ENCODE measurements at places on chromosomes 3 and 15.

- no peaks in the 10 kb centered on the region for H3K27me3 ChIP-seq
- H3K4me1 ChIP-seq, result peaks cover 3% of the 10 kb centered on the region
- H3K4me3 ChIP-seq, result no peak overlapping the region
- DNase-seq, result no peak
- H3K27ac ChIP-seq, result no peak overlapping the region
- no peaks in the 10 kb centered on the region for H3K36me3 ChIP-seq
Measured at GRCh38 chr3:156356537-156357363, 198.2 kb downstream of the SSR3 start.

GRCh38 chr3:32283304-32283703 lies 44.8 kb downstream of the CMTM8 start:
- no peak for DNase-seq
- peaks cover 2% of the 10 kb centered on the region for H3K27me3 ChIP-seq
- no peak overlapping the region for H3K4me3 ChIP-seq
- H3K27ac ChIP-seq, result no peak overlapping the region
- H3K4me1 ChIP-seq, result peaks cover 18% of the 10 kb centered on the region

DNA sequence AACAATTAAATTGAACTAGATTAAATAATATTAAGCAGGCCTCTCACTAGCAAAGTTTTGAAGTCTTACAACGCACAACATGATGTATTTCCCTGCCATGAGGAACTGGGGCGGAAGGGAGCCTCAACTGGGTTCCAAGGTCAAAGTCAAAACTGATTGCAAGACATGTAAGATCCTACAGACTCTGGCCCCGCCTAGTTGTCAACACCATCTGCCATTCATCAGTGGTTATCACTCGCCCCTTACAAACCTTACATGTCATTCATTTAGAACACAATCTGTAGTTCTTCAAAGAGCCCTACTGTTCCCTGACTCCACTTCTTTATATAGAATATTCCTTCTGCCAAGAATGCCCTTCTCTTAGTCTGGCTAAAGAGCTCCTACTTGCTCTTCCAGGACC lies 10.0 kb downstream of the ATP13A3 start:
- no peaks in the 10 kb centered on the region for H3K36me3 ChIP-seq
- no peak for DNase-seq
- no peak overlapping the region for H3K4me3 ChIP-seq
- H3K27ac ChIP-seq, result no peak overlapping the region
- H3K4me1 ChIP-seq, result no peaks in the 10 kb centered on the region
- no peaks in the 10 kb centered on the region for H3K27me3 ChIP-seq

DNA sequence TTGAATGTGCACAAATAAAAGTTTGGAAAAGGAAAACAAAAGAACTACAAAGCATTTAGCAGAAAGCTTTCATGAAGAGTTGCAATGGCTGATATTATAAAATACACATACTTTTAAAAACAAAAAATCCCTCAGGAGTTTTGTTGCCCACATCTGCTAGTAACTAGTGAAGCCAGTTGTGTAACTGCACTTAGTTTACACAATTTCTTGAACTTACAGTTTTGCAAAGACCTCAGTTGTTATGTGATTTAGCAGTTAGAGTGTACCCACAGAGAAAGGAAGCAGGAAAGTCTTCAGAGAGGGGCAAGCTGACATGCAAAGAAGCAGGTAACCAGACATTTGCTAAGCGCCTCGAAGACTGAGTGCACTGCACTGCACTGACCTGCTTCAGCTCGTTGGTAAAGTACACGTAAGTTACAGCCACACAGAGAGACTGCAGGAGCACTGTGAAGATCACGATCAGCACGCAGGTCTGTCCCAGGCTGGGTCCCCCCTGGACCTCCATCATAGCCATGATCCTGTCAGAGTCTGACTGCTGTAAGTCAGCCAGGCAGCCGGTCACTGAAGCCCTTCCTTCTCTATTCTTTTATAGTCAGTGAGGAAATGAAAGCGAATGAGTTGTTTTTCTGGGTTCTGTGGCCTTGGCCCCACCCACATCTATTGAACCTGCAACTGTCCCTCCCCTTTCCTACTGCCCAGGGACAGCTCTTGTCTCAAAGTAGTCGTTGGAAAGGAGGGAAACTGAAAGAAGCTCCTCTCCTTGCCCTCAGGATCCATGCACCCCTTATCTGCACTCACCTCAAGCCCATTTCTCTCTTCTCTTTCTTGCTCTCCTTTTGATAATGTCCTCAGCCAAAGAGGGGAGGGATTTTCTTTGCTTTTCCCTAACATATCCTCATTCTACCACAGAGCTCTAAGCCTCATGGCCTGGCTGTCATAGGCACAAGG lies at the start of gene TNFSF10:
TNFSF10 (minus strand) TSS at position 560 of the 948 bp plus-strand sequence; CDS start at position 514, 46 bp downstream.
- peak; percentile 16 for DNase-seq
- peak within 1 kb of the TSS; percentile 65 for H3K27ac ChIP-seq
- H3K27me3 ChIP-seq, result peaks cover 3% of the 10 kb centered on the region
- H3K4me3 ChIP-seq, result peak within 1 kb of the TSS; percentile 92
- peaks cover 5% of the 10 kb centered on the region for H3K36me3 ChIP-seq

GRCh38 chr15:70265466-70265978 lies 167.8 kb upstream of the TLE3 start:
- H3K27ac ChIP-seq, result no peak overlapping the region
- H3K4me3 ChIP-seq, result no peak overlapping the region
- no peaks in the 10 kb centered on the region for H3K36me3 ChIP-seq
- H3K27me3 ChIP-seq, result peaks cover 14% of the 10 kb centered on the region
- no peak for DNase-seq

GRCh38 chr3:149415484-149415883 lies 38.0 kb upstream of the TM4SF1 start:
- no peak overlapping the region for H3K4me3 ChIP-seq
- no peaks in the 10 kb centered on the region for H3K36me3 ChIP-seq
- H3K4me1 ChIP-seq, result peaks cover 7% of the 10 kb centered on the region
- H3K27me3 ChIP-seq, result peaks cover 1% of the 10 kb centered on the region
- H3K27ac ChIP-seq, result no peak overlapping the region

- peaks cover under 1% of the 10 kb centered on the region for H3K4me1 ChIP-seq
- no peak overlapping the region for H3K27ac ChIP-seq
- no peaks in the 10 kb centered on the region for H3K36me3 ChIP-seq
- peaks cover 4% of the 10 kb centered on the region for H3K27me3 ChIP-seq
Measured at GRCh38 chr3:38805765-38806386, 10.1 kb downstream of the SCN10A start.

- H3K27me3 ChIP-seq, result no peaks in the 10 kb centered on the region
- no peaks in the 10 kb centered on the region for H3K36me3 ChIP-seq
- H3K27ac ChIP-seq, result no peak overlapping the region
- DNase-seq, result no peak
- no peak overlapping the region for H3K4me3 ChIP-seq
- peaks cover 2% of the 10 kb centered on the region for H3K4me1 ChIP-seq
Measured at GRCh38 chr3:73727117-73727821, 102.5 kb upstream of the PDZRN3 start.

GRCh38 chr3:125679258-125679657 lies 84.0 kb upstream of the OSBPL11 start:
- no peaks in the 10 kb centered on the region for H3K27me3 ChIP-seq
- no peak overlapping the region for H3K27ac ChIP-seq
- H3K4me3 ChIP-seq, result no peak overlapping the region
- no peaks in the 10 kb centered on the region for H3K36me3 ChIP-seq
- no peak for DNase-seq

DNA sequence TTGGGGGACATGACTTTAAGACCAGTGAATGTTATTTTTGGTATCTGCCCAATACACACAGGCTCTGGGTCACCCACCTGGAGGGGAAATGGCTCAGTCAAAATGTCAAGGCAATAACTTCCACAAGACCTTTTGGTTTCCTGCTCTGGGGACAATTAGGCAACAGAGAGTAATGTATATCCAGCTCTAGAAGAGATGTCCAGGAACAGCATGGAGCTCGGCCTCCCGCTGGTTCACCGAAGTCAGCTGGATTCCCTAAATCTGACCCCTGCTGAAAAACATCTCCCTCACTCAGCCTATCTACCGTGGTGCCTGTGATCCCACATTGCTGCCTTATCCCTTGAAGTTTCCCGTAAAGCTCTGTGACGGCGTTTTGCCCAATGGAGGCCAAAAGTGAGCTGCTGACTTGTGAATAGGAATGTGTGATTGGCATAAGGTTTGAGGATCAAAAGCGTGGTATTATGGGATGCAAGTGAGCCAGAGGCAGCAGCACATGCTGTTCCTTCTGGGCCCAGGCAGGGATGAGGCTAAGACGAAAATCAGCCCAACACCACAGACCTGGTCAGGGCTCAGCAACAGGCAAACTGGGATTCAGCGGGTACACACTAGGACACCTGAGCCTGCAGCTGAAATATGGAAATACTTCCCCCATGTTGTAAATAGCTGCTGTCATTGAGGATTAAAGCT lies 47.2 kb upstream of the SLC6A11 start:
- no peaks in the 10 kb centered on the region for H3K4me1 ChIP-seq
- no peaks in the 10 kb centered on the region for H3K36me3 ChIP-seq
- no peaks in the 10 kb centered on the region for H3K27me3 ChIP-seq
- DNase-seq, result no peak

- no peaks in the 10 kb centered on the region for H3K36me3 ChIP-seq
- H3K27me3 ChIP-seq, result no peaks in the 10 kb centered on the region
- no peak overlapping the region for H3K4me3 ChIP-seq
- DNase-seq, result no peak
- H3K27ac ChIP-seq, result no peak overlapping the region
Measured at GRCh38 chr3:112813016-112813415, 33.6 kb downstream of the CD200R1L start.

- no peaks in the 10 kb centered on the region for H3K36me3 ChIP-seq
- DNase-seq, result no peak
- no peak overlapping the region for H3K27ac ChIP-seq
Measured at GRCh38 chr3:69715204-69715603, 24.1 kb upstream of the MITF start.

DNA sequence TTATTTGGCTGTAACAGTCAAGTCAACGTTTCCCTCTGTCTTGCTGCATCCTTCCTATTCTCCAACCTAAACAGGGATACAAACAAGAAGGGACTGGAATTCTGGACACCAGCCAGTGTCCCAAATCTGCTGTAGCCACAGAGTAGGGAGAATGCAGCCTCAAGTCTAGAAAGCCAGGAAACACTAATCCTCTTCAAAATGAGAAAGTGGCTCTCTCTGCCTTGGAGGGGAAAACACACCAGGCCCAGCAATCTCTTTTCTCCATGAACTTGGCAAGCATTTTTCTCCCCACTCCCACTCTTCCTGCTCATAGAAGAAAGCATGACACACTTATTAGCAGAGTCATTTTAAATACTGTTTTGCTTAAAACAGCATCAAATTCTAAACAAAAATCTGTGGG lies 781.7 kb downstream of the SQOR start:
- peaks cover 3% of the 10 kb centered on the region for H3K27me3 ChIP-seq
- H3K36me3 ChIP-seq, result peaks cover 3% of the 10 kb centered on the region
- no peak for DNase-seq

DNA sequence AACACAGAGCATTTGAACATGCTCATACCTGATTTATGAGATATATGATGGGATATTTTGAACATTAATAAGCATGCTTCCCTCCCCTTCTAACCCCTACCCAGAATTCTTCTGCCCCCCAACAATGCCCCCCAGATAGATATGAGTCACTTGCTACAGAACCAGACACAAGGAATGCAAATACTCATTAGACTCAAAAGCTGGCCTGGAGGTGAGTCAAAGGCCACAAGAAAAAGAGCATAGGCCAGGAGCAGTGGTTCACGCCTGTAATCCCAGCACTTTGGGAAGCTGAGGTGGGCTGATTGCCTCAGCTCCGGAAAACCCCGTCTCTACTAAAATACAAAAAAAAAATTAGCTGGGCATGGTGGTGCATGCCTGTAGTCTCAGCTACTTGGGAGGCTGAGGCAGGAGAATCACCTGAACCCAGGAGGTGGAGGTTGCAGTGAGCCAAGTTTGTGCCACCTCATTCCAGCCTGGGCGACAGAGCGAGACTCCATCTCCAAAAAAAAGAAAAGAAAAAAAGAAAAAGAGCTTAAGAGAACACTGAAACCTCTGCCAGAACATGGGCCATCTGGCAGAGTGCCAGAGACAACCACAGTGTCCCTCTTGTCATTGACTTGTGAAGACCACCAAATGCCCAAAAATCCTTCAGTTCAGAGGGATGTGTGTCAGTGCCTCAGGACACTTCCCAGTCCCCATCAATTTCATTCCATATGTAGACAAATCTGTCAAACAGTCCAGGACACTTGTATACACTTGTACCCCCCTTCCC lies 3.9 kb upstream of the SH3GL3 start:
- peaks cover 7% of the 10 kb centered on the region for H3K27me3 ChIP-seq
- no peaks in the 10 kb centered on the region for H3K36me3 ChIP-seq
- no peak overlapping the region for H3K4me3 ChIP-seq
- H3K4me1 ChIP-seq, result peaks cover 8% of the 10 kb centered on the region

DNA sequence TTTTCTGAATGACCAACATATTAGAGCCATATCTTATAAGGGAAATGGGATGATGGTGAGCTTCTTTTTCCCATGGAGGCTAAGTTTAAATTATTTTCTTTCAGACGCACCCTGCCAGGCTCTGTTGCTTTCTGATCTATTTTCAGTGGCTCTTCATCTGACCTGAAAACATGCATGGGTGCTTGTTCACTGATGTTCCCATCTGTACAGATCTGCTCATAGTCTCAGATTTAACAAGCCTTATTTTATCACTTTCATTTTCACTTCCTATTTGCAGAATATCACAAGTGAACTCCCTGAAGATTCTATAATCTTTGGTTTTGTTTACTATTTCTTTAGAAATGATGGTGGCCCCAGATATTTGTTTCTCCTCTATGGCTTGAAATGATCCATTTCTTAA lies 31.1 kb upstream of the SUCLG2 start:
- H3K4me1 ChIP-seq, result no peaks in the 10 kb centered on the region
- H3K27me3 ChIP-seq, result no peaks in the 10 kb centered on the region
- H3K4me3 ChIP-seq, result no peak overlapping the region
- no peaks in the 10 kb centered on the region for H3K36me3 ChIP-seq
- no peak overlapping the region for H3K27ac ChIP-seq
- no peak for DNase-seq

DNA sequence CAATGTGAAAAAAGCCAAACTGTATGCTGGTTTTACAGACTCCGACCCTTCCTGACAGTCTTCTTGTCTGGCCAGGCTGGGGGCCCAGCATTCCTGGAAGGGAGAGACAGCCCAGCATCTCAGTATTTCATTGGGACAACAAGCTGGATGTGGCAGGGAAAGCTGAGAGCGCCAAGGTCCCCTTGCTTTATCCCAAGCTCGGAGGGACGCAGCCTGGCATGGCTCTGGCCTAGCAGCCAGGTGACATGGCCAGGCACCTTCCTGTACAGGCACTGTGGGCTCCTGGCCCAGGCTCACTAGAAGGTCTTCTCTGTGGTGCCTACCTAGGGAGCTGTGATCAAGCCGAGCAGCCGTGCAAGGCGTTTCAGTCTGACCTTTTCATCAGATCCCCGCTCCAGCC lies 33.0 kb downstream of the UMPS start:
- H3K4me3 ChIP-seq, result no peak overlapping the region
- peaks cover 13% of the 10 kb centered on the region for H3K36me3 ChIP-seq
- no peak overlapping the region for H3K27ac ChIP-seq
- H3K4me1 ChIP-seq, result peaks cover 8% of the 10 kb centered on the region
- peaks cover 1% of the 10 kb centered on the region for H3K27me3 ChIP-seq

Data from endothelial cell (in vitro differentiated cells).